ENCODE measurements at places on chromosomes 2 and 18.

GRCh38 chr2:212991120-212991519, 160.3 kb downstream of the IKZF2 start:
- DNase-seq = no peak

GRCh38 chr2:98869272-98869641, 66.8 kb downstream of the CRACDL start:
- no peak for DNase-seq

GRCh38 chr2:3169106-3169870, 208.3 kb downstream of the EIPR1 start:
- no peak for DNase-seq

DNA sequence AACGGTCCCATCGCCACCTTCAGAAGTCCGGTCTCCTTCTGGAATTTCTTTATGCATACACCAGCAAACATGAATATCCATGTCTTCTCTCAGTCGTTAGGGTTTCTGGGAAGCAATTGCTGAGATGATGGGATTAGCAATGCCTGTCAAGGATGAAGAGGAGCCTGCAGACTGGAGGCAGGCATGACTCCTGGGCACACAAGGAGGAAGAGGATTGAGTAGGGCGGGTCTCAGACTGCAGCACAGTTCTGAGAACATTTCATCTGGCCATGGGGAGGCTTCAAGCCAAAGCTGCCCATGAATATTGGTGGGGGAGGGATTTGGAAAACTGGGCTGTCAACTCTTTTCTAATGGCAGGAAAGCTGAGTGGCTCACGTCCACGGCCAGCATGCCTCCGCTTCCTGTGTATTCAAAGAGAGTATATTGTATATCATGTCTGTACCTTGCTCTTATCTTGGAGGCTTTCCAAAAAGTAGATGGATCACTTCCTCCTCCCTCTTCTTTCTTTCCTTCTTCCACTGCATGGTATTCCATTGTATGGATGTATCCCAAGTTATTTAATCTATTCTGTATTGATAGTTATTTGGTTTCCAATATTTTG, 24.5 kb downstream of the MC2R start:
- no peak for DNase-seq

DNA sequence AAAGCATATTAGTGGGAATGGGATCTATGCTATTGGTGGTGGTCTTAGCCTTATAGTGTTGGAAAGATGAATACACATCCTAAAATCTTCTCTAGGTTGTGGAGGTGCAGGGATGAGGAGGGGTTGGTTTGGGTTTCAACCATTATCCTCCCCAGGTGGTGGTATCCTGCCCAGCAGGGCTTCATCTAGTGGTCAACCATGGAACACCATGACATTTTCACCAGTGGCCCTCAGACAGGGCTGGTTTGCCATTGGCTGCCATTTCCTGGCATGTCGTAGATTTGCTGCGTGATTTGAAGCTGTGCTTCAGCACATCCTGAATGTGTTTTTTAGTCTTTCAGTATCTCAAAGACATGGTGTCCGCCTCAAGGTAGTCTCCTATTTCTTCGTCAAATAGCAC, 391.2 kb upstream of the HNRNPA3 start:
- no peak for DNase-seq

DNA sequence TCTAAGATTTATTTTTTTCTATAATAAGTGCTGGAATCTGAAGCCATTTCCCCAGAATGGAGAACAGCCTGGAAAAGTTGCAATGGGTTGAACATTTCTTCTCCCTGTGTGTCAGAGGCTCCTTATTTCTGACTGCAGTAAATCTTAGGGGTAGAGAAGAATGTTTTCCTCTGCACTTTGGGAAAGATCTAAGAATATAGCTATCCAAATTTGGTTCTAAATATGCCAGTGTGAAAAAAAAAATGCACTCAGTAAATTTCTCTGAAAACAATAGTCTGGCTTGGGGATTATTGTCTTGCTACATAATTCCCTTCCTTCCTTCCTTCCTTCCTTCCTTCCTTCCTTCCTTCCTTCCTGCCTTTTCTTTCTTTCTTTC, 19.7 kb upstream of the CYRIA start:
- no peak for DNase-seq

Measured in stimulated activated naive CD4-positive, alpha-beta T cell (primary cell).